ENCODE measurements at places on chromosomes 13 and 19.
A peak's percentile ranks its signal among the peaks of the same experiment; 100 is the strongest.

GRCh38 chr13:44354884-44355283, 18.7 kb upstream of the SERP2 start:
- DNase-seq, result no peak

GRCh38 chr13:25085125-25085742, 10.7 kb upstream of the PABPC3 start:
- no peak for DNase-seq

DNA sequence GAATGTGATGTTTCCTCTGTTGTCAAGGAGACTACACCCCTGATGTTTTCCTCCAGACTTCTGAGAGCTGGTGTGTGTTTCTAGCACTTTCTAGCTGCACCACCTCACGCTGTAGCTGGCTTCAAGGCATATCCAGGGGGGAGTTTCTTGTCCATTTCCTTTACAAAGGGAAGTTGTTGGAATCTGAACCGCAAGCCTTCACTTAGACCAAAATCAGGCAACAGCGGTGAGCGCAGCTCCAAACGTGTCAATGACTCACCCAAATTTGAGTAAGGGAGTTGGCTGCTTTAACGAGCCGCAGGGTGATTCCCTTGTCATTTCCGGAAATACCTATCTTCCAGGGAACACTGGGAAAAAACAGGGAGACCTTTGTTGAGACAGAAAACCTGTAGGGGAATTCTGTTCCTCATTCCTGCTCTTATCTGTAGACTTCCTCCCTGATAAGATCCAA, 2.5 kb downstream of the LDLR start:
- peak; percentile 30 for DNase-seq

- DNase-seq, result no peak
Measured at GRCh38 chr19:56692206-56692895, 20.8 kb upstream of the ZNF835 start.

GRCh38 chr13:51938454-51938853, 72.8 kb downstream of the ATP7B start:
- no peak for DNase-seq

DNA sequence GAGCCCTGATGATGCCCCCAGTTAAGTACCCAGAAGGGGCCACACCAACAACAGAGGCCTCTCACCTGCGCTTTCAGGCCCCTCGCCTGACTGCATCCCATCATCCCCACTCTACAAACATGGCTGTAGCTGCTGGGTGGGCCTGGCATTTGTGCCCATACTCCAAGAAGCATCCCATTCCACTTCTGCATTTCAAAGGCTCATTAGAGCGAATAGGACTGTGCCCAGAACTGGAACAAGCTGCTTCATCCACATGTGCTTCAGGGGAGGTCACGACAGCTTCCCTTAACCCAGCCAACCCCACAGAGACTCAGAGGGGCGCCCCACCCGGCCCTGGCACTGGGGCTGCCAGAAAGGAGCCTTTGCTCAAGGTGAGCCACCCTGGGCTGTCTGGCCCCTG, 156.9 kb downstream of the SIPA1L3 start:
- no peak for DNase-seq

Data from stimulated activated CD4-positive, alpha-beta T cell treated with anti-CD3 and anti-CD28 coated beads, TNF-alpha, amount 100 ng/mL, for 24 hours (primary cell).